ENCODE measurements at places on chromosomes 3 and 15. TPM values are rescaled to one million over a fixed set of nuclear protein-coding genes. Genes with fewer than 3 reads are reported as not detected.

FBN1 gene
- total RNA-seq = 82.2 TPM

STRIT1 gene
- total RNA-seq = not detected

CCDC9B gene
- total RNA-seq = 28.4 TPM

KCNMB2 gene
- 0.46 TPM for total RNA-seq

DNASE1L3 gene
- total RNA-seq = not detected

FAM107A gene
- 12.2 TPM for total RNA-seq

DLEC1 gene
- not detected for total RNA-seq

NEO1 gene
- 0.61 TPM for total RNA-seq

CDHR4 gene
- not detected for total RNA-seq

GNAT1 gene
- total RNA-seq = not detected

OR5K2 gene
- total RNA-seq = not detected

TPRG1 gene
- total RNA-seq = under 0.01 TPM

GASK1A gene
- total RNA-seq = not detected

ZNF774 gene
- 0.97 TPM for total RNA-seq

PPP2R3A gene
- 7.1 TPM for total RNA-seq

ERC2 gene
- total RNA-seq = 3.0 TPM

SHC4 gene
- 0.15 TPM for total RNA-seq

LAMB2 gene
- 186 TPM for total RNA-seq

FRMD4B gene
- 93.6 TPM for total RNA-seq

P2RY13 gene
- total RNA-seq = not detected

ACTC1 gene
- not detected for total RNA-seq

DCLK3 gene
- total RNA-seq = not detected

MB21D2 gene
- 10.3 TPM for total RNA-seq

CD80 gene
- not detected for total RNA-seq

PODXL2 gene
- 12.7 TPM for total RNA-seq

CKMT1B gene
- not detected for total RNA-seq

UBP1 gene
- 62.7 TPM for total RNA-seq

SCAMP5 gene
- 9.4 TPM for total RNA-seq

ONECUT1 gene
- total RNA-seq = not detected

PGBD4 gene
- total RNA-seq = 1.4 TPM

C3orf62 gene
- 1.4 TPM for total RNA-seq

SPATA12 gene
- total RNA-seq = under 0.01 TPM

TEX9 gene
- total RNA-seq = 3.2 TPM

CAND2 gene
- total RNA-seq = 5.5 TPM

IL17RE gene
- total RNA-seq = 0.32 TPM

LSMEM2 gene
- total RNA-seq = not detected

PCOLCE2 gene
- total RNA-seq = 2.6 TPM

STX19 gene
- not detected for total RNA-seq

ACKR4 gene
- total RNA-seq = 0.32 TPM

GBE1 gene
- 137 TPM for total RNA-seq

RARRES1 gene
- 1.1 TPM for total RNA-seq

IGSF11 gene
- total RNA-seq = not detected

SERINC4 gene
- total RNA-seq = not detected

PFN2 gene
- total RNA-seq = 165 TPM

VGLL3 gene
- 3.2 TPM for total RNA-seq

GABRB3 gene
- 0.32 TPM for total RNA-seq

CYP1A2 gene
- total RNA-seq = not detected

PAQR9 gene
- not detected for total RNA-seq

MBD4 gene
- 22.6 TPM for total RNA-seq

GFM1 gene
- 78.0 TPM for total RNA-seq
